ENCODE measurements at places on chromosomes 3 and 15.

DNA sequence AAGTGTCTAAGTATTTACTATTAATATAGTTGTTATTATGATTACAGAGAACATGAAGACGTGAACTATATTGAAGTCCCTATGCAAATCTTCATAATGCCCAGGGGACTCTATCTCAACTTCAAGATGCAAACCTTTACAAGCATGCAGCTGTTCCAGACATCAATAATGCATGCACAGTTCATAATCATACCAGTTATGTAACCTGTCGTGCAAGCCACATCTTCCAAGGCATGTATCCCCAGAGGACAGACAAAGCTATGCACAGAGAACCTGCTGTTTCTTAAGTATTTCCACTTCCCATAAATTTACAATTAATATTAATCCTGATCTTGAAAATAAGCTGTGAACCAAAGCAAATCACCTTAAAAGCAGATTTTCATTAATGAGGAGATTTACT, 534.1 kb downstream of the TUSC7 start:
- H3K27ac ChIP-seq: no peak overlapping the region
- DNase-seq: no peak
- H3K4me1 ChIP-seq: peaks cover 2% of the 10 kb centered on the region
- no peaks in the 10 kb centered on the region for H3K27me3 ChIP-seq
- H3K4me3 ChIP-seq: no peak overlapping the region

GRCh38 chr15:36414670-36415069, 164.8 kb upstream of the CDIN1 start:
- no peak for DNase-seq
- H3K4me1 ChIP-seq: no peaks in the 10 kb centered on the region
- no peaks in the 10 kb centered on the region for H3K27me3 ChIP-seq
- no peak overlapping the region for H3K4me3 ChIP-seq

DNA sequence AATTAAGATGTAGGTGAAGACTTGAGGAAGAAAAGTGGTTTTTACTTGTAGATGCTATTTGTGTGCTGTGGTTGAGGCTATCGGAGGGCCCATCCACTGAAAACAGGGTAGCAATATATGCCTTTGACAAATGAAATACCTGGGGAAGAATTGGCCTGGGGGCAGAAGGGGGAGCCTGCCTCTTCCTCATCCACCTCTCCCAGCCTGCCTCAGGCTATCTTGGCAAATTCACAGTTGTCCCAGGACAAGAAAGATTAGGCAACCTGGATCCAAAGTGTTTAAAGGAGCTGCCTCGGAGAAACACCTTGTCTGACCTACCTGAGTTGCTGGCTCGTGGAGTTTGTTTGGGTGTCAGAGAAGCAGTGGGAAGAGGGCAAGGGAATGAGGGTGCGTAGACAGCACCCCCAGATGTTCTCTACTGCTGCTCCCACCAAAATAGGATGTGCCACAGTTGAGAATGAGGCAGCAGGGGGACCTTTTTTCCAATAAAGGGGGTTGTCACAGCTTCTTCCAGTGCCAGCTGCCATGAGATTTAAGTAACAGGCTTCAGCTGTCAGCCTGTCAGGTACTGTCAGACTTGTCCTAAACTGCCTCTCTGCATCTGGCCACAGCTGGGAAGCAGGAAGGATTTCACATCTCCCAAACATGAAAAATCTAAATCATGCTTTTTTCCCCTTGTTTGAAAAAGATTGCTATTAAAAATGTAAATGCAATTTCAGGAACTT, 9.2 kb downstream of the PLEKHO2 start:
- DNase-seq: no peak
- no peak overlapping the region for H3K27ac ChIP-seq
- H3K27me3 ChIP-seq: no peaks in the 10 kb centered on the region

- DNase-seq: peak; percentile 6
- no peak overlapping the region for H3K27ac ChIP-seq
- H3K36me3 ChIP-seq: peaks cover 13% of the 10 kb centered on the region
- H3K4me3 ChIP-seq: no peak overlapping the region
Measured at GRCh38 chr15:41462084-41462795, 31.4 kb upstream of the ITPKA start.

GRCh38 chr3:145650170-145650569, 510.8 kb downstream of the PLOD2 start:
- no peaks in the 10 kb centered on the region for H3K27me3 ChIP-seq
- no peaks in the 10 kb centered on the region for H3K4me1 ChIP-seq
- no peak for DNase-seq
- H3K27ac ChIP-seq: no peak overlapping the region

GRCh38 chr15:78035861-78036476, 41.5 kb downstream of the TBC1D2B start:
- DNase-seq: no peak
- no peak overlapping the region for H3K4me3 ChIP-seq
- H3K27me3 ChIP-seq: no peaks in the 10 kb centered on the region
- peak overlapping the region; percentile 65 for H3K27ac ChIP-seq

DNA sequence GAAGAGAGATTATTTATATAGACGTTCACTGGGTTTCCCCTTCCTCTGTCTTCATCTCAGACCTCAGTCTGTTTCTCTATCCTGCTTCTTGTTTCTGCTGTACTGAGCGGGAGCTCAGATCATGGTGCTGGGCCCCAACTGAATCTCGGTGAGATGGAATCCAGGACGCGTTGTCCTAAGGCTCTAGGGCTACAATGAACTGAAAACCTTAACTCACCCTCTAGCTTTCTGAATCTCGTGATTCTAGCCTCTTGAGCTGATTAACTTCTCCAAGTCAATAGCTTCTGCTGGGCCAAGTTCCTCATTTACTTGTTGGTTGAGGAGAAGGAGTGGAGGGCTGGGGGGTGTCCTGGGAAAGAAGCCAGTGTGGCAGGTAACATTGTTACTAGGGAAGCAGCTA, 32.7 kb upstream of the MAP3K13 start:
- no peak for DNase-seq
- no peaks in the 10 kb centered on the region for H3K36me3 ChIP-seq
- H3K4me1 ChIP-seq: peaks cover 3% of the 10 kb centered on the region
- no peaks in the 10 kb centered on the region for H3K27me3 ChIP-seq
- no peak overlapping the region for H3K27ac ChIP-seq

GRCh38 chr3:24401090-24401810, 93.4 kb downstream of the THRB start:
- no peak for DNase-seq
- no peaks in the 10 kb centered on the region for H3K27me3 ChIP-seq
- no peaks in the 10 kb centered on the region for H3K4me1 ChIP-seq

GRCh38 chr3:29628795-29629194, 347.9 kb downstream of the RBMS3 start:
- no peak overlapping the region for H3K4me3 ChIP-seq
- H3K27me3 ChIP-seq: no peaks in the 10 kb centered on the region
- H3K36me3 ChIP-seq: no peaks in the 10 kb centered on the region

GRCh38 chr15:76258460-76258859, 52.8 kb downstream of the ETFA start:
- H3K27me3 ChIP-seq: no peaks in the 10 kb centered on the region
- no peaks in the 10 kb centered on the region for H3K4me1 ChIP-seq
- peaks cover 2% of the 10 kb centered on the region for H3K36me3 ChIP-seq
- no peak overlapping the region for H3K27ac ChIP-seq
- DNase-seq: no peak
- H3K4me3 ChIP-seq: no peak overlapping the region

GRCh38 chr3:81544385-81544784, 217.1 kb downstream of the GBE1 start:
- no peak overlapping the region for H3K27ac ChIP-seq
- H3K4me3 ChIP-seq: no peak overlapping the region
- DNase-seq: no peak
- no peaks in the 10 kb centered on the region for H3K4me1 ChIP-seq
- H3K27me3 ChIP-seq: no peaks in the 10 kb centered on the region

DNA sequence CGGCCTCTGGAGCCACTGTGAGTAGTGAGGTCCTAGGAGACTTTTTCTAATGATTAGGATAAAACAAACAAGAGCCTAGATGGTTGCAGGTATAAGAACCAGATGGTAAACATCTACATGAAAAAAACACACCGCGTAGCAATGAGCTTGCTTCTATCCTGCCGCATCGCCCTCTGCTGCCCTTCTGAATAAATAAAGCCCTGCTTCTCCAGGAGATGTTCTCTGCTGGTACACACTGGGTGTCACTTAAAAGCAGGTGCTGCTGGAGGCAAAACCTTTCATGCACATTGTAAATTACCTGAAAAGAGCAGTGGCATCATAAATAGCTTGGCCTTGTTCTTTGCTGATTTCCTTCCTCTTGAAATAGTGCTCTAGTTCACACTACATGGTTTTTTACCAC, 164.4 kb upstream of the TOPAZ1 start:
- no peak overlapping the region for H3K27ac ChIP-seq
- no peaks in the 10 kb centered on the region for H3K27me3 ChIP-seq
- no peaks in the 10 kb centered on the region for H3K4me1 ChIP-seq
- H3K4me3 ChIP-seq: no peak overlapping the region
- no peak for DNase-seq
- no peaks in the 10 kb centered on the region for H3K36me3 ChIP-seq

- peaks cover under 1% of the 10 kb centered on the region for H3K4me1 ChIP-seq
- no peak overlapping the region for H3K27ac ChIP-seq
- H3K27me3 ChIP-seq: no peaks in the 10 kb centered on the region
Measured at GRCh38 chr3:136136454-136136853, 59.7 kb downstream of the MSL2 start.

DNA sequence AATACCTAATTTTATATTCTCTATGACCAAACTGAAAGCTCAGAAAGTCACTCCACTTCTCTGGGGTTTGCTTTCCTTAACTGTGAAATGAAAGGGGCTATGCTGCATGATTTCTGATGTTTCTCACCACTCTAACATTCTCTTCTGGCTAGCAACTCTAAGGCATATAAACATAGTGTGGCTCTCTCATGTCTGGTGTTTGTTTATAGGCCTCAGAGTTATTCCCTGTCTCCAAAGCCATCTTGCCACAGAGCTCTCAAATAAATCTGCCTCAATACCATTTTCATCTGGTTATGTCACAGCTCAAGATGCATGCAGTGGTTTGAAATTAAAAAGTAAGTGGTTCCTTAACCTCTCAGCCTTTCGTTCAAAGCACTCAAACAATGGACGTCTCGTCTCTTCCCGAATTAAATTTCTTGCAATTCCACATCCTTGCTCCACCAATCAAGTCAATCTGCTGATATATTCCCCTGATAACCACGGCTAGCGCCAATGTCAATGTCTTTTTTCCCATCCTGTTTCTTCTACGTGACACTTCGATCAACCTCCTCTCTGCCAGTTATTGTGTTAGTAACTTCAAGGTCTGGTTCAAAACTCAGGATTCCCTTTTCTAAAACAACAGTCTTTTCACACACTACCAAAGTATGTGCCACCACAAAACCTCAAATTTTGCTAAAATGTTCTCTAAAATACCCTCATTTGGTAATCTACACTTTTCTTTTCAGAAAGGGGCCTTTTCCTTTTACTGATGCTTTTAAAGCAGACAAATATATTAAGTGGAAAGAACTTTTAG, 16.0 kb downstream of the TOMM70 start:
- peaks cover 13% of the 10 kb centered on the region for H3K36me3 ChIP-seq
- peak overlapping the region; percentile 34 for H3K27ac ChIP-seq
- peaks cover 21% of the 10 kb centered on the region for H3K4me1 ChIP-seq

- H3K36me3 ChIP-seq: no peaks in the 10 kb centered on the region
- H3K27me3 ChIP-seq: peaks cover 5% of the 10 kb centered on the region
- no peaks in the 10 kb centered on the region for H3K4me1 ChIP-seq
- no peak for DNase-seq
- no peak overlapping the region for H3K27ac ChIP-seq
Measured at GRCh38 chr3:184666442-184666841, 45.4 kb downstream of the MAGEF1 start.

- H3K27me3 ChIP-seq: no peaks in the 10 kb centered on the region
- DNase-seq: peak; percentile 58
- no peaks in the 10 kb centered on the region for H3K36me3 ChIP-seq
- peaks cover 10% of the 10 kb centered on the region for H3K4me1 ChIP-seq
Measured at GRCh38 chr3:181782306-181782954, 70.7 kb downstream of the SOX2 start.

DNA sequence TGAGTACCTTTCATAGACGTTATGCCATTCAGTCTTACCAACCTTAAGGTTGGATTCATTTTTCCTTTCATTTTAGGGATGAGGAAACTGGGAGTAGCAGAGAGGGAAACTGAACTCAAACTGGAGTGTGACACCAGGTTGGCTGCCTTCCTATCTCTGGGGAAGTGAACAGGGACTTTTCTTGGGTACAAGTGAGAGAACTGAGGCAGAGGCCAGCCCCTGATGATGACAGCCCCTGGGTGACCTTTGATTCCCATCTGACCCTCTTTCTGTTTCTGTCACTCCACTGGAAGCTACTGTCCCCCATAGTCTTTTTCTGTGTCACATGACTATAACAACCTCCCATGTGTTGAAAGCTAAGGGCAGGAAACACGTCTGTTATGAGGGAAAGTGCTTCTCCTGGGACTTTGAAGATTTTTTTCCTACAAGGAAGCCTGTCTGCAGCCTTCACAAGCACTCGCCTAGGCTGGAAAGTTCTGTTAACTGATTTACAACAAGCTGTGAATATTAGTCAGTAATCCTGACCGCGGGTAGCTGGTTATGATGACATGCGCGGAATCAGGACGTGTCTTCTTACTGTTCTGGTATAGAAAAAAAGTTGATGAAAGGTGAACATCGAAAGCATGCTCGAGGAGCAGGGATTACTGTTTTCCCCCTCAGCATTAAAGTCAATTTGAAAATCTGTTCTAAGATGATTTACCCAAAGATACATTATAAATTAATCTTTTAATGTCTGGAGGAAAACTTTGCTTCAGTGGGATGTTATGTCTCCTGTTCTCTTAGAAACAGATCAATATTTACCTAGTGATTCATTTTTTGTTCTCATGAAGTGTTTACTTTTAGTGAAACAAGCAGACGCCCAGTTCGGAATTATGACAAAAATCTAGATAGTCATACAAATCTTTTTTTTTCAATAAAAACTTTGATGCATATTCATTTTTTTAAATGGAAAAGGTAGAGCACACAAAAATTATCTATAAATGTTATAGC, 31.5 kb downstream of the ABHD2 start:
- H3K4me3 ChIP-seq: no peak overlapping the region
- DNase-seq: peak; percentile 85
- peaks cover 4% of the 10 kb centered on the region for H3K36me3 ChIP-seq
- H3K27me3 ChIP-seq: no peaks in the 10 kb centered on the region
- peak overlapping the region; percentile 85 for H3K27ac ChIP-seq
